Uterus (tissue), 4 donors: ENCODE measurements at places on chromosomes 2 and 18. TPM values are rescaled to one million over a fixed set of nuclear protein-coding genes. Genes with fewer than 3 reads are reported as not detected.

STARD7 gene
- total RNA-seq: 53.5 TPM

ASPRV1 gene
- total RNA-seq: 5.2 TPM

KYNU gene
- total RNA-seq: 5.3 TPM

RAB12 gene
- total RNA-seq: 85.8 TPM

CMPK2 gene
- 9.7 TPM for total RNA-seq

DOK6 gene
- 0.26 TPM for total RNA-seq

CPLX4 gene
- total RNA-seq: not detected

TMEM37 gene
- total RNA-seq: 5.4 TPM

DNA sequence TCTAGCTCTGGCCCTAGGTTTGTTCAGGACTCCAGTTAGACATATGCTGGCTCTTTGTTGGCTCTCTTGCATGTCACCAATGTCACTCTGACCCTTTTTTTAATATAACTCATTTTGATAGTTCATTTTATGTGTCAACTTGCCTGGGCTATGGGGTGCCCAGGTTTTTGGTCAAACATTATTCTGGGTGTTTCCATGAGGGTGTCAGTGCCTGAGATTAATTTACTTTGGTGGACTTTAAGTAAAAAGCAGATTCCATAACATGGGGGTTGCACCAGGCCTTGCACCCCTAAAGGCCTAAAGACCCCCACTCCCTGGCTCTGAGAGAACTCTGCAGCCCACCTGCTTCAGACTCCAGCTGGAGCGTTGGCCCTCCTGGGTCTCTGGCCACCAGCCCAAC, 48.1 kb upstream of the SNTG2 start:
- DNase-seq: no peak

DNA sequence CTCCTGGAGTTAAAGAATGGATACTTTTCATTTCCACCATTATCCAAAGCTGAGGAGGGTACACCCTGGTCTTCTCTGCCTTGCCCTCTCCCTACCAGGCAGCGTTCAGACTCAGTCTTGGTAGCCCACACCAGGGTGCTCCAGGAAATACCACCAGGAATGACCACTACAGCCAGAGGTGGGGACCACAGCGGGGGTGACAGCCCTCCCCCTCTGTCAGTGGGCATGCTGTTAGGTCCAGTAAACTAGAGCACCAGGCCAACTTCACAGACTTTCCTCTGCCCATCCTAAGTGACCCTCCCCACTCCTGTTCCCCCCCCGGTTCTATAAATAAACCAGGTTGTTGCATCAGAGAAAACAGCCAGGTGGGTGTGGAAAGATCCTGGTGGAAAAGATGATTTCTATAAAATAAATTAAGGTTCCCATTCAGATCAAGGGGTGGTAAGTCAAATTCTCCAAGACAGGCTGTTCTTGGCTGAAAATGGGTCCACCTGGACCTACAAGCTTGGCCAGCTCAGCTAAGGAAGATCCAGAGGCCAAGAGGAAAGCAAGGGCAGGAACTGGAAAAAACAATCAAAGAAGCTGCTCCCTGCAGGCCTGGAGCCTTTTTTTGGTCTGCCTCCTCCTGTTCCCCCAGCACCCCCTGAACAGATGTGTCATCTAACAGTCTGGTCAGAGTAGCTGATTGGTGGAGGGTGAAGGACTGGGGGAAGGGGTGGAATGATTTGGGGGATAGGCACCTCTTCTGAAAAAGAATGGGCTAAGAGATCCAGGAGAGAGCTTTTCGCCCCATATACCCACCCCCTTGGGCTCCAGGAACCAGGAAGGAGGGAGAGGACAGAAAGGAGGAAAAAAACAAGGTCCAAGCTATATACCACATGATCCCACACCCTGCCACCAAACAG, 2.3 kb downstream of the RAB11FIP5 start:
- DNase-seq: no peak

GRCh38 chr2:62287899-62288880, 92.3 kb downstream of the B3GNT2 start:
- DNase-seq: peak; percentile 50

- no peak for DNase-seq
Observed at GRCh38 chr2:191479680-191480023, 198.3 kb upstream of the NABP1 start.

GRCh38 chr2:68383778-68384177, 18.7 kb downstream of the PLEK start:
- DNase-seq: no peak

DNA sequence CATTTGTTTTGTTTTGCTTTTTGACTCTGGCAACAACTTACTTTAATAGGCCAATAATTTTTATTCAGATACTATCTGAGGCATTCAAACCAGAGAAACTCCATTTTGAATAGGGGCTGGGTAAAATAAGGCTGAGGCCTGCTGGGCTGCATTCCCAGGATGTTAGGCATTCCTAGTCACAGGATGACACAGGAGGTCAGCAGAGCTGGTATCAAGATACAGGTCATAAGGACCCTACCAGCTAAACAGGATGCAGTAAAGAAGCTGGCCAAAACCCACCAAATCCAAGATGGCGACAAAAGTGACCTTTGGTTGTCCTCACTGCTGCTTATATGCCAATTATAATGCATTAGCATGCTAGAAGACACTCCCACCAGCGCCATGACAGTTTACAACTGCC, 102.2 kb upstream of the XPO1 start:
- DNase-seq: no peak

DNA sequence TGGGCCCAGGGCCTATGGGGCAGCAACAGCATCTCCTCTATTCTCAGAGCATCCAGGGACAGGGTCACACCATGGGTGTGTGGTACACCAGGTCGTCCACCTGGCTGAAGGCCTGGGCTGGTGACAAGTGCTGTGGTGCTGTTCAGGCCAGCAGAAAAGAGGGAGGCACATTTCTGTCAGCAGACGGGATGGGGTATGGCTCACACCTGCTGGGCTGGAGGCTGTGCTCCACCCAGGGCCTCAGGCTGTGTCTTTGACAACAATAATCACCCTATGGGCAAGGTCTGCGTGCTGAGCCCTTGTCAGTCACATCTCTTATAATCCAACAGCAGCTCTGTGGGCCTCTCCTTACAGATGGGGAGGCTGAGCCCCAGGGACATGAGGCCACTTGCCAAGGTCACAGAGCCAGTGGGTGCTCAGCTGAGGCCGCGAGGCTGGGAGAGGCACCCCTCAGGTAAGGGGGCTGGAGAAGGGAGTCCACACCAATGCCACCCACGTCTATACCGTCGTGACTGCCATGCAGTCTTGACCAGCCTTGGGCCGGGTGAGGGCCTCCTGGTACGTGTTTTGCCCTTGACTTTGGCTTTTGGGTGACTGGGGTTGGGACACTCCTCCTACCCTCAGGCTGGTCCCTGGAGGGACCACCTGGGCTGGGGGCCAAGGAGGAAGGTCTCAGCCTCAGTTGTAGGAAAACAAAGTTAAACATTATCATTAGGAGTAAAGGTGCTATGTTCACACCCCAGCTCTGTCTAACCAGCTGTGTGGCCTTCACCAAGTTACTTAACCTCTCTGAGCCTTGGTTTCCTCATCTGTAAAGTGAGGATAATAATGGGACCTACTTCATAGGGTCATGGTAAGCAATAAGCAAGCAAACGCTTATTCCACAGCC, 5.6 kb upstream of the HS6ST1 start:
- DNase-seq: peak; percentile 17

- no peak for DNase-seq
Observed at GRCh38 chr2:168237741-168238140, 9.7 kb downstream of the STK39 start.

DNA sequence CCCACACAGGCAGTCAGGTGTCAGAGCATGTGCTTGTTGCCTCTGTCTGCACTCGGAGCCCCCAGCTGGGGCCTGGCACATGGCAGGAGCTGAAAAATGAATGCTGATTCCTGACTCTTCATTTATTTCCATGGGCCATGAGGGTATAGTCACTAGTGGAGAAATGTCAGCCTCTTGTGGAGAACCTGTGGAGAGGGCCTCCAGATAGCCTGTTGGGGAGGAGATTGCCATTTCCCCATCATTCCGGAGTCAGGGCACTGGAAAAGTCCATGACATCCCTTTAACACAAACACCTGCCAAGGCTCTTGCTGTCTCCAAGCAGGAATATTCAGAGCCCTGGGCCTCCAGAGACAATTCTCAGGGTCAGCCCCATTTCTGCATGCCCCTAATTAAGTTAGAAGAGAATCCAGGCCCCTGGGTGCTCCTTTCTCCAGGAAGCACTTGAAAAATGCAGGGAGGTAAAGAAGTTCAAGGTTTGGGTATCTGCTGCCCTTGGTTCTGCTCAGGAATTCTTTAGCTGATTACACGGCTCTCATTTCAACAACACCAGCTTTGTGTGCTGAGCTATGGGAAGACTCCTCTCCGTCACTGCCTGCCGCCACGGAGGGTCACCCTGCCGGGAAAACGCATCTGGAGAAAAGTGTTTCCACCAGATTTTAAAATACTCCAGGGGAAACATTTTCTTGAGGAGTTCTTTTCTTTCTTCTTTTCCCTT, 311.3 kb downstream of the MYCN start:
- no peak for DNase-seq

GRCh38 chr2:238903141-238903540, 55.3 kb downstream of the TWIST2 start:
- DNase-seq: no peak

- DNase-seq: no peak
Observed at GRCh38 chr2:10035053-10035422, 8.3 kb upstream of the KLF11 start.

- DNase-seq: no peak
Observed at GRCh38 chr2:88199912-88200682, 30.0 kb downstream of the THNSL2 start.

GRCh38 chr2:11872247-11872947, 126.0 kb downstream of the LPIN1 start:
- no peak for DNase-seq

- DNase-seq: no peak
Observed at GRCh38 chr2:226733189-226733858, 66.3 kb downstream of the IRS1 start.

DNA sequence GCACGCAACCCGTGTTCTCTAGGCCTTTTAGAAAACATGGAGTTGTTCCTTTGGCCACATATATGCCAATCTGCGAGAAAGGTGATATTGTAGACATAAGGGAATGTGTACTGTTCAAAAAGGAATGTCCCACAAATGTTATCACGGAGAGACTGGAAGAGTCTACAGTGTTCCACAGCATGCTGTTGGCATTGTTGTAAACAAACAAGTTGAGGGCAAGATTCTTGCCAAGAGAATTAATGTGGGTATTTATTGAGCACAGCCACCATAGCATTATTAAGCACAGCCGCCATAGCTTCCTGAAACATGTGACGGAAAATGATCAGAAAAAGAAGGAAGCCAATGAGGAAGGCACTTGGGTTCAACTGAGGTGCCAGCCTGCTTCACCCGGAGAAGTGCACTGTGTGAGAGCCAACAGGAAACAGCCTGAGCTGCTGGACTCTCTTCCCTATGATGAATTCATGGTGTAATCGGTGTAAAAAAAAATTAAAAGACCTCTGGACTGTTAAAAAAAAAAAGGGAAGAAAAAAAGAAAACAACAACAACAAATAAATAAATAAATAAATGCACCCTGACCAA, 29.0 kb upstream of the REL start:
- no peak for DNase-seq

- DNase-seq: no peak
Observed at GRCh38 chr18:37242091-37242490, 323.5 kb downstream of the CELF4 start.

DNA sequence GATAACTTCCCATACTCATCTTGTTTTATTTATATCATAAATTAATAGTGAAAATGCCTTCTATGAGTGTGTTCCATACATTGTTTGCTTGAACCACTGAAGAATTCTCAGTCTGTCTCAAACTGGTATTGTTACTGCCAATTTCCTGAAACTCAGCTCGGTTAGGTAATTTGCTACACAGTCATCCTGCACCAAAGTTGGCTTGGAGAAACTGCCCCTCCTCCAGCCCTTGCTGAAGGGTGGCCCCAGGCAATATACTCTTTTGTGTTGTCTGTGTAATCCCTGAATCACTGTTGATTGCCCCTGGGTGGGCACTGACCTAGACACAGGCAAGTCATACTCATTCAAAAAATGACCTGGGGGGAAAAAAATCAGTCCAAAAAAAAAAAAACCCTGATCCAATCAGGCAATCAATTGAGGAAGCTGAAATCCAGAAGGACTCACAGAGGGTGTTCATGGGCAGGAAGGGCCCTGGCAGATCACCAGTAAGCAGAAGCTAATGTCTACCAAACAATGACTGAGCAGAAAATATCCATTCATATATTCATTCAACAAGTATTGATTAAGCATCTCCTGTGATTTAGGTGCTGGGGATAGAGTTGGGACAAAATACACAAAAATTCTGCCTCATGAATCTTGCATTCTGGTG, 3.8 kb upstream of the SESTD1 start:
- no peak for DNase-seq

DNA sequence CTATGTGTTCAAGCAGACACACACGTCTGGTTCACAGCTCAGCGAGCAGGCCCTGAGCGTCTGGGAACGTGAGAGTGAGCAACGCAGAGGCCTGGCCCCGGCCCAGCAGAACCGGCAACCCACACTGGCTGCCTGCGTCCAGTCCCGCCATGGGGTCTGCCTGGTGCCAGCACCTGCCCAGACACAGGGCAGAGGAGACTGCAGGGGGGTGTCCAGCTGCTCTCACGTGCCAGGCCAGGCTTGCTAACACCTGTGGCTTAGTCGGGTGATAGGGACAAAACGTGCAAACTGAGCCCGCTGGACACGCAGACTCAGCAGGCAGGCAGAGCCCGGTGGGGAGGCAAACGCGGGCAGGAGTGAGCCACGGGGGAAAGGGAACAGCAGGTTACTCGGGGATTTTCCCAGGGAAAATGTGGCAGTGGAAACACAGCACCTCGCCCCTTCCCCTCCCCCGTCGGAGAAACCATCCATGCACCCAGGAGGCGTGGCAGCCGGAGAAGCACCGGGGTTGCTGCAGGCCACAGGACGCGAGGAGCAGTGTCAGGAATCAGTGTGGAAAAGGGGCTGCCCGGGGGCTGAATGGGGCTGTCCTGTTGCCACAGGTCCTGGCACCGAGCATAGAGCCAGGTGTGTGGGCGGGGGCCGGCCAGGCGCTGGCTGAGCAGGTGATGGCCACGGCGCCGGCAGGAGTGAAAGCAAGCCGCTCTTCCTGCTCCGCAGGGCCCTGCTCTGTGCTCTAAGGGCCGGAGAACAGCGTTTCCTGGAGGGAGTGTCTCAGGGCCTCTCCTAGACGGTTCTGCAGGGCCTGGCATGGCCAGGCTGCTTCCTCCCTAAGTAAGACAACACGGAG, 154.7 kb downstream of the HDAC4 start:
- peak; percentile 40 for DNase-seq

- DNase-seq: no peak
Observed at GRCh38 chr18:35633761-35634160, 52.2 kb downstream of the GALNT1 start.

DNA sequence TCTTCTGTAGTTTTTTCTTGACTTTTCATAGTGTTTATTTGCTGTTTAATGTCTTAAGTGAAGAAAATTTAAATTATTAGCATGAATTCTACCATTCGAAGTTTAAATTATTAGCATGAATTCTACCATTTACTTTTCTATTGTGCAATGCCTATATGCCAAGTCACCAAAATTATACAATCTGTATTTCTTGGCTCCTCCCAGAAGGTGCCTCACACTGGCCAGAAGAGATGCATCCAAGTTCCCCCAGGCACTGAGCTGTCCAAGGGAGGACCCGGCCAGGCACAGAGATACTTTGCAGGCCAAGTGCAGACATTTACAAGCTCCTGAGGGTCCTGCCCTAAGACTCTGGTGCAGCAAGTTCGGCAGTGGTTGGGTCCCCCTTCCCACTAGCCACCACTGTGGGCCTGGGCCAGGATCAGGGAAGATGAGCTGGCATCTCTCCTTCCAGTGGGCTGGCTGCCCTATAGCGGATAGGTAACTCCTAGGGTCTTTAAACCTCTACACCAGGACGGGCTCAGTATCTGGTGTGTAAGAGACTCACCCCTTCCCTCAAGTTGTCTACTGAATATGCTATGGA, 31.3 kb downstream of the TMEM247 start:
- no peak for DNase-seq
